ENCODE measurements at places on chromosomes 5 and 9. TPM values are rescaled to one million over a fixed set of nuclear protein-coding genes. Genes with fewer than 3 reads are reported as not detected.

DNA sequence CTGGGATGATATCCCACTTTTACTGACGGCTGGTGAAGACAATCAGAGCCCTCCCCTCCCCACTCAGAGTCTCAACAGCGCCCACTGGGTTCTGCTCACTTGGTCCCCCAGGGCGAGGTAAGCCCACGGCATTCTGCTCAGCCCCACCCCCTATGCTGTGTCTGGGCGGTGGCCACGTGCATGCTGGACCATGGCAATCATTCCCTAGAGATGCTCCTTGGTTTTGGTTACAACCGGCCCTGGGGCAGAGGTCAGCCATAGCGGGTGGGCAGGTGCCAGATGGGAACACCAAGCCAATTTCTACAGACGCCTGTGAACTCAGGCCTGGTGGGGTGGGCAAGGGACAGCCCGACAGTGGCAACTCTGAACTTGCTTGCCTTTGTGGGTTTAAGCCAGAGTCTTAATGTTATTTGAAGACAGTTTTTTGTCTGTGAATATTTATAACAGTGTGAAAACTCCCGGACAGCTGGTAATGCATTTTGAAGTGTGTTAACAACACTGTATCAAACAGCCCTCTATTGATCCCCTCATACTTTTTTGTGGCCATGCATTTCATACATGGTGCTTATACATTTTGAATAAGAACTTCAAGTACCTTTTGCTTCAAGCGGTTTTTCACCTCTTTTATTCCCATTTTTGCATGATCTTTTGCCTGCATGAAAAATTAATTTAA, 94.2 kb downstream of the CRB2 start:
- DNase-seq, result no peak

DNA sequence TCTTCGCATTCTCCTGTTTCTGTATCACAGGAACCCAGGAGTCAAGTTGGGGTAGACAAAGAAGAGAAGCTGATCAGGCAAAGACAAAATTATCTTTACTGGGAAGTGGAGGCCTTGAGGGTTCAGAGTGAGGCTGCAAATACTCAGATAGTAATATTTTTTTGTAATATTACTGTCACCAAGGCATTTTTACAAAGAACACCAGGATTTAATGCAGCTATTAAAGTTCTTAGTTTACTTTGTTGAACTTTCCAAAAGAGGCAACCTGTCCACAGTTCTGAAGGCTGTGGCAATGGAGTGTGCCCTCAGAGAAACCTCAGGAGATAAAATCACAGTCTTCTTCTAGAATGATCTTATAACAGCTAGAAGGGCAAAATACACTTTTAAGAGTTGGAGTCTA, 74.9 kb downstream of the PGM5 start:
- no peak for DNase-seq

GRCh38 chr5:107468276-107468675, 202.5 kb downstream of the EFNA5 start:
- DNase-seq, result no peak

The RECK gene
- 11.7 TPM for total RNA-seq

GRCh38 chr9:124355941-124356744, 59.1 kb downstream of the PSMB7 start:
- DNase-seq, result peak; percentile 51

GRCh38 chr5:93899026-93899600, 157.7 kb upstream of the POU5F2 start:
- DNase-seq, result no peak
